ENCODE measurements at places on chromosomes 13 and 19.

- no peak for DNase-seq
Observed at GRCh38 chr13:98521461-98522247, 55.3 kb downstream of the STK24 start.

DNA sequence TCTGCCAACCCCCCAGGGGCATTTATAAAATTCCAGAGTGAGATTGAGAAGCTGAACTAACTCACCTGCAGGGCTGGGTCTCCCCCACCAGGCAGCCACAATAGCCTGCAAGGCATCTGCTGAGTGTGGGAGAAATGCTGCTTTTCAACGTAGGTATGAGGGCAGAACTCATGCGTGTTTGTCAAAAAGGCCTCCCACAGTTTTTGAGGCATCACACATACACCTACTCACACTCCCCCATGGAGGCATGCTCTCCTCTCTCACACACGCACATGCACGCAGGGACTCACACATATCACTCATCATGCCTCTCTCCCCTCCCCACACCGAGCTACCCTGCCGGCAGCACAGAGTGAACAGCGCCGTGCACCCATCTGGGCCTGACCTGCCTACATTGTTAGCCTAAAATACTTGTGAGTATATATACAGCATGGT lies 390.5 kb downstream of the FGF9 start:
- no peak for DNase-seq

- DNase-seq, result no peak
Observed at GRCh38 chr13:98328511-98328910, 151.4 kb upstream of the RNF113B start.

- DNase-seq, result no peak
Observed at GRCh38 chr13:28012383-28012782, 23.9 kb upstream of the URAD start.

DNA sequence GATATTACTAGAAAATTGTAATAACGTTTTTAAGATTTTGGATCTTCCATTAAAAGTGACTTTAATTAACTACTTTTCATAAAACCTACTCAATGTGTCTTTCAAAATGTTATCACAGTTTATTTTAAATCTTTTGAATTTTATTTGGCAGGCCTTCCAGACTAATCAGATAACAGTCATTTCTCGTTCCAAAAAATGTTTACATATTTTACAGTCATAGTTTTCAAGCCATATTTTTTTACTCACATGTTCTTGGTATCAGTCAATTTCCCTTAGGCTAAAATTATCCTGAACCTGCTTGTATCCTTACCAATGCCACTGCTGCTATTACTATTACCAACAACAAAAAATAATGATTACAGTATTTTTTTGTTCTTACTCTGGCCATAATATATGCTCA lies 1783.5 kb downstream of the SLITRK5 start:
- DNase-seq, result no peak

DNA sequence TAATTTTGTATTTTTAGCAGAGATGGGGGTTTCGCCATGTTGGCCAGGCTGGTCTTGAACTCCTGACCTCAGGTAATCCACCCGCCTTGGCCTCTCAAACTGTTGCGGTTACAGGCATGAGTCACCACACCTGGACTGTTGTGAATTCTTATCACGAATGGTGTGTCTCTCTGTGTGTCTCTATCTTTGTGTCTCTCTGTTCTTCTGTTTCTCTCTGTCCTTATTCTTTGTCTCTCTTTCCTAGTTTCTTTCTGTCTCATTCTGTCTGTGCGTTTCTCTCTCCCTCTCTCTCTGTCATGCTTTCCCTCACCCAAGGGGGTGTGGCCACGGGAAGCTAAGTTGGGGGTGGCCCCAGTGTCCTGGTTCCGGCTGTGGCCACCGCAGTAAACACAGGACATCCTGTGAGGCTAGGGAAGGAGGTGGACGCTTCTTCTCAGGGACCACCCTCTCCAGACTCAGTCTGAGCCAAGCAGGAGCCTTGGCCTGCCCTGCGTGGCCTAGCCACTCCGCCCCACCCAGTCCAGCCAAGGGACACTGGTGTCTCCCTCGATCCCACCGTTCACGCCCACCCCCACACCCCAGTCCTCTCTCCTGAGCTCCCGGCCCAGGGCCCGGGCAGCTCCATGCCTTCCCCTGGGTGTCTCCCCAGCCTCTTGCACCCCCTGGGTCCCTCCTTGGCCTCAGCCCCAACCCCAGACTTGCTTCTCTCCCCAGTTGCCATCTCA lies 3.9 kb upstream of the PRX start:
- no peak for DNase-seq

DNA sequence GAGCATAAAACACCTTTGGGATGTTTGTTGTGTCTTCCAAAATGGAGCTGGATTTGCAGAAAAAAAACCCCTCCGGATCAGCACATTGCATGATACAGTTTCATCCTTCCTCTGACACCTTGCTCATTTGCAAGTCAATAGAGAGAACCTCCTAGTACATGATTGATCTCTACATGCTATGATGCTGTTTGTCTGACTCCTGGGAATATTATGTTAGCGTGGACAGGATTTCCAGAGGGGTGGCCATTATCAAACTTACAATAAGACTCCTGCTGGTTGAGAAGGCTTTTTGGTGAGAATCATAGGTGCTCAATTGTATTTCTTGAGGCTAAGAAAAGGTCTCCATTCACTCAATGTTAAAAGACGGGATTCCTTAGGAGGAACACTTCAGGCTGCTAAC lies 75.9 kb upstream of the SCEL start:
- no peak for DNase-seq

DNA sequence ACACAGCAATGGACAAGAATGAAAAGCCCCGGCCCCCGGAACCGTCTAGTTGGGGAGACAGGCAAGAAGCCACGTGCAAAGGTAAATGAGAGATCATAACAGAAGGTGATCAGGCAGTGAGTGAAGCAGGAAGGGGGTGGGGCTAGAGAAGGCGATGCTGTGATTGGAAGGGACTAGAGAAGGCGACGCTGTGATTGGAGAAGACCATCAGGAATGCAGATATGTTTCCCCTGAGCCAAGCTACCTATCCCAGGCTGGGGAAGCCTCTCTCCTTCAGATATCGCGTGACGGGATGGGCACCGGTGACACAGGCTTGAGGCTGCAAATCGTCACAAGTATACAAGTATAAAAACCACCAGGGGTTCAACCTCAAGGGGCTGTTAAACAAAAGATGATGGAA lies 21.8 kb downstream of the DCAF15 start:
- no peak for DNase-seq

DNA sequence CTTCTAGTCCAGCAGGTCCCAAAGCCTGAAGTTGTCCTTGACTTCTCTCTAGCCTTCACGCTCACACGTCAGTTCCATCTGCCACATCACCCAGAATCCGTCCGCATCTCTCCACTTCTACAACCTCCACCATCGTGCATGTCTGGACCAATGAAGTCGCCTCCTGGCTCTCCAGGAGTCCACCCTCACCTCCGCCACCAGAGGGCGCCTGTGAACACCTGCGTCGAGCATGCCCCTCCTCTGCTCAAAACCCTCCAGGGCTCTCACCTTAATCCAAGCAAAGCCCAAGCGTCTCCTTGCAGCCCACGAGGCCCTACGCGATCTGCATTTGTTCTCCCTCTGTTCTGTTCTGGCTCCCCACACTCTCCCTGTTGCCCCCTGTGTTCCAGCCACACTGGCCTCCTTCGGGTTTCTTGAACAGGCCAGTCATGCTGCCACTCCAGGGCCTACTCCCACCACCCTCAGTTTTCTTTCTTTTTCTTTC lies 3.7 kb downstream of the USHBP1 start:
- DNase-seq, result peak; percentile 52

GRCh38 chr19:10450191-10450852 lies 30.0 kb downstream of the PDE4A start:
- no peak for DNase-seq

GRCh38 chr19:50330365-50331078 lies 1.3 kb upstream of the KCNC3 start:
- no peak for DNase-seq

DNA sequence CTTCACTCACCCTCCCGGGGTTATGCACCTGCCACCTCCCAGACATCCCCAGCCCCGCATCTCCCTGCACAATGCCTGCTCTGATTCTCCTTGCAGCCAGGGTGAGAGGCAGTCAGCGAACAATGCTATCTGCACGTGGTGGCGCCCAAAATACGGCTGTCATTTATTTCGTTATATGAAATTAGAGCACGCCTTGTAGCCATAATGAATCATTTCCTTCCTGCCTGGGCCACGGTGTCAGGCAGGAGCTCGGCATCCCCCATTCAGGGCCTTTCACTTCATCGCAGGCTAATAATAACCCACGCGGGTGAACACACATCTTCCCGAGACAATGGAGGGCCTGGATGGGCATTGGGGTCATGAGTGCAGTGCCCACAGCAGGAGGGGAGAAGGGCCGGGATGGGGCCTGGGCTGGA lies 143.8 kb upstream of the ZNF507 start:
- no peak for DNase-seq

- no peak for DNase-seq
Observed at GRCh38 chr19:532561-533363, 1.2 kb downstream of the CDC34 start.

DNA sequence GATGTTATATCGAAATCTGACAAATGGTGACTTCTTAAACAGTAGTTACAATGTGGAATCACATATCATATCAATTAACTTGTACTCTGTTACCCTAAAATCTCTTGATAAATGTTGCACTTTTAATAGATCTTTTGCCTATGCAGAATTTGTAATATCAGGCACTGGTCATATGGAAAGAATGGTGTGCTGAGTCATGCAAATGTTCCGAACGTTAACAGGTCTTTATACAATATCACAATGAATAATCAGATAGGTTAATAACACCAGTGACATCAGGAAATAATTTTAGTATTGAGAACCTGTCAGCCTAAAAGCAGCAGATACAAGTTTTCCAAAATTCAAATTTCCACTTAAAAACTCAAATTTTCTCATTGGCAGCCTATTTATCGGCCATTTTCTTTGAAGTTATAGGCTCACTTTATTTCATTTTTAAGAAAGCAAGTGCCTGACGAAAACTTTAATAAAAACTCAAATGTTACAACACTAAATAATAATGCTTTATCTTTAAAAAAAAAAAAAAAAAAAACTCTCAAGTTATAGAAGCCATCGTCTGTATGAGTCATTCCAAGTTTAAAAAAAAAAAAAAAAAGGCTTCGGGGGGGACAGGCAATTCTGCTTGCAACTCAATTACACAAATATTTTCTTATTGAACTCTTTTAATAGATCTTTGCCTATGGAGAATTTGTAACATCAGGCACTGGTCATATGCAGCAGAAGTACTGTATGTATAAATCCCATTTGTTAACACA lies 180.9 kb downstream of the DIAPH3 start:
- no peak for DNase-seq

DNA sequence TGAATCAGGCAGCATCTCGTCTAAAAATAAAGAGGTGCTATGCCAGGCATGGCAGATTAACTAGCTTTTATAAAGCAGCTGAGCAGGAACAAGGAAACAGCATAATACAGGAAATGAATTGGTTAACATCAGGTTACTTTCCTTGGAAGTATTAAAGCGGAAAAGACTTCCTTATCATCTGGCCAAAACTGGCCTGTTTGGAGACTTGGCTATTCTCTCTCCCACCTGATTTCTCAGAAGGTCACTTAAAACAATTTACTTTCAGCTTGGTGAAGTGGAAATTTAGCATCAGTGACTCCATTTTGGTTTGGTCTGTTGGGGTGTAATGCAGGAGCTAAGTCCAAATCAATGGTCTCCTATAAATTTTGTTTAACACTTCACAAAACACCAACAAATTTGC lies 191.6 kb downstream of the NUFIP1 start:
- DNase-seq, result no peak

GRCh38 chr13:109719962-109720646 lies 66.3 kb downstream of the IRS2 start:
- no peak for DNase-seq

DNA sequence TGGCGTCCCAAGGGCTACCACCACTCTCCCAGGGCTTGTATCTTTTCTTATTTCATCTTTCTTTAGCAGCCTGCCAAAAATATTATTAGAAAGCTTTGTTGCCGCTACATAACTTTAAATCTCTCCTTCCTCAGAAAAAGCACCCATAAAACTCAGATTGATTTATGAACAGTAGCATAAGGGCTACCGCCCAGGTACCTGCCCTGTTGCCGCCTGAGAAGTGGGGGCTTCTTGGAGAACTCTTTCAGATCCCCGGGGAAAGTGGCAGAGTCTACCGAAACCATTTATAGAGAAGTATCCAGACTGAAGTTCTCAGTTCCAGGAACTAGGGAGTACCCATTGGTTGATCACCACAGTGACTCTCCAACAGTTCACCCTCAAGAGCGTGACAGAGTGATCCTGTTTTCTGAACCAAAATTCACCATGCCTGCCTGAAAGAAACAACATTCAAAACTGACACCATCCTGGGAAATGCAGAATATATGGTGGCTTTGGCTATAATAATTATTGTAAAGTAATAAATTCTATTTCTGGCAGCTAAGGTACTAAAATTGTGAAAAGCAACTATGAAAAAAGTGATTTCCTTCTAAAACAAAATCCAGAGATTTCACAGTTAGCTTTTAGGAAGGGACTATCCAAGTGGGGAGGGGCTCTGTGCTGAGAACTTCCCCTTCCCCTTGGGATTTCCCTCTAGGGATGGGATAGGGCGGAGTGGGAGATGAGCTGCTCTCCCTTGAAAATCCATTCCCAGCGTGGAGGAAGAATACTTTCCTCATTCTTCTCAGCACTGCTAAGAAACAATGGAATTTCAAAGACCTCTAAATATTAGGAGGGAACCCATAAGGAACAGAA lies 877 bp upstream of the N4BP2L1 start:
- no peak for DNase-seq

DNA sequence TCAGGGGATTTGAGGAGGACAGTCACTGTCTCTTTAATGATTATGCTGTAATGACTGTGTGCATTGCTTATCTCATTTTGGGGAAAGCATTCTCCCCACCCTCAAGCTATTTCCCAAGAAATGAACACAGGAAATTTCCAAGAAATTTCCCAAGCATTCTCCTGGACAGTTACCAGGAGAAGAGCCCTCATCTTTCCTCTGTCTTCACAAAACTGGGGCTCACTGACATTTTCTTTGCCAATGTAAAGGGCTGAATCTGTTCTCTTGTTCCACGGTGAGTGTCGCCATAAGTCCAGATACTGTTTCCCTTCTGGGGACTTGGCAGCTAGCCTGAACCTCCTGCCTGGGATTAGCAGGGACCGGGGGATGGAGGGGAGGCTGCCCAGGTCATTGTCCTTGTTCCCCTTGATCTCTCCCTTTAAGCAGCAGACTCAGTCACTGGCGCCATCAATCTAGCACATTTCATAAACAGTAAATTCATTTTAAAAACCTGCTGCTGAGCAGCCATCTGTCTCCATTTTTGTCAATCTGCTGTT lies 172.8 kb downstream of the DNAJC15 start:
- DNase-seq, result no peak

- DNase-seq, result no peak
Observed at GRCh38 chr19:42344336-42344893, 19.0 kb downstream of the MEGF8 start.

Data from Panc1 (cell line).